ENCODE measurements at places on chromosomes 5 and 9.

GRCh38 chr5:98794414-98795080 lies 21.1 kb downstream of the RGMB start:
- no peak for DNase-seq

- no peak for DNase-seq
Observed at GRCh38 chr5:11700391-11700790, 203.9 kb downstream of the CTNND2 start.

DNA sequence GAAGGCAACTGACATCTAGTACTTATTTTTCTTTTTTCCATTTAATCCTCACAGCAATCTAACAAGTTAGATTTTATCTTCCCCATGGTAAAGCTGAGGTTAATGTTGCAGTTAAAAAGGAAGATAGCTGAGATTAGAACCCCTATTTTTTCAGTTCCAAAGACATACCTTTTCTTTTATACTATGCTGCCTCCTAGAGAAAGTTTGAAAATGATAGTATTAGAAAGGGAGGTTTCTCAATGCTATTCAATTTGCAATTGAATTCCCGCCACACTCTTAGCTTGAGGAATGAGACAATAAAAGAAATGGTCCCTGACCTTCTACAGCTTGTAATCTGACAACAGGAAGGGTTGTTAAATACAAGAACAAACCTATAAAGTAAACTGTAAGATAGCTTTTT lies 195.9 kb upstream of the TRIM32 start:
- DNase-seq: no peak

DNA sequence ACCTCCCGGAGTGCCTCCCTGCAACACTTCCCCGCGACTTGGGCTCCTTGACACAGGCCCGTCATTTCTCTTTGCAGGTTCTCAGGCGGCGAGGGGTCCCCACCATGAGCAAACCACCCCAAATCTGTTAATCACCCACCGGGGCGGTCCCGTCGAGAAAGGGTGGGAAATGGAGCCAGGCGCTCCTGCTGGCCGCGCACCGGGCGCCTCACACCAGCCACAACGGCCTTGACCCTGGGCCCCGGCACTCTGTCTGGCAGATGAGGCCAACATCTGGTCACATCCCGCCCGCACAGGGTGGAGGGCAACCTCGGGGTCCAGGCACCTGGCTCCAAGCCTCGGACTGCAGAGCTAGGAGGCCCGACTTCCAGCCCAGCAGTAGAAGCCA lies 776 bp upstream of the TERT start:
- no peak for DNase-seq

DNA sequence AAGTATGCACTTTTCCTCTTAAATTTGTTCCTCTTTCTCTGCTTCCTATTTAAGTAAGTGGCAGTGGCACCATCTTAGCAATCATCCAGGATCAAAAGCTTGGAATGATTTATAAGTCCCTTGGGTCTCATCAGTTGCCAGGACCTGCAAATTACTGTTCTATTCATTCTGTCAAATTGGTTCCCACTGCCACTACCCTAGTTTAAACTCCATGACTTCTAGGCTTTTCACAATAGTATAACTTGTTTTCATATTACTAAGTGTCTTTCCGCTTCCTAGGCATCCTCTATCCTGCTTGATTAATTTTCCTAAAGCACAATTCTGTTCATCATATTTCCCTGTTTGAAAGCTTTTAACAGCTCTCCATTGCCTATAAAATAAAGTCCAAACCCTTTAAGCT lies 363.9 kb upstream of the MEF2C start:
- DNase-seq: no peak

DNA sequence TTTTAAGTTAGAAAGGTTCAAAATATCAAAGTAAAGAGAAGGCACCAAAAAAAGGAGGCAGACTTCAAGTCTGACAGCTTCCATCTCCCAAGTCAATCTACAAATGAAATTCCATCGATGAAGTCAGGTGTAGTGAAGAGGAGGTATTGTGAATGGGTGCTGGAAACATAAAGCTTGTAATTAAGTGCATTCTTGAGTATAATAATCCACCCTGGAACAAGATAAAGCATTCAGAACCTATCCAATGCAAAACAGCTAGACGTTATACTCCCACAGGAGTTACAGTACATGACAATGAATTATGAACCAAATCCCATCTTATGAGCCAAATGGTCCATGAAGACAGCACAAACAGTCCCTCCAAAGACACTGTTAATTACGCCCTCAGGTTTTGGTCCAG lies 22.3 kb downstream of the BNC2 start:
- no peak for DNase-seq

- DNase-seq: no peak
Observed at GRCh38 chr9:112819635-112820496, 69.3 kb downstream of the SNX30 start.

DNA sequence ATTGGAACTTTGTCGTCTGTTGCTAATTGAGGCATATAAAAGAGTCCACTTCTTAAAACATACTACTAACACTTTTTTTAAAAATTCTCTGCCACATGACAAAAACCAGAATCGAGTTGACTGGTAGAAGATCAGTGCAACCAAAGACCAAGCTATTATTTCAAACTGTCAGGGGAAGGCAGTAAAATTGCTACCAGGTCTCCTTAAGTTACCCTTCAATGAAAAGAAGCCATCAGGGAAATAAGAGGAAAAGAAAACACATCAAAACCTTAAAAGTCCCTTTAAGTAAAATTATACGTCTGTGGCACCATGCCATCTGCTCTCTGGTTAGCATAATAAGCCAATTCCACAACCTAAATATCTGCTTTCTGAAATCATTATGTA lies 9.6 kb downstream of the ZNF608 start:
- no peak for DNase-seq

DNA sequence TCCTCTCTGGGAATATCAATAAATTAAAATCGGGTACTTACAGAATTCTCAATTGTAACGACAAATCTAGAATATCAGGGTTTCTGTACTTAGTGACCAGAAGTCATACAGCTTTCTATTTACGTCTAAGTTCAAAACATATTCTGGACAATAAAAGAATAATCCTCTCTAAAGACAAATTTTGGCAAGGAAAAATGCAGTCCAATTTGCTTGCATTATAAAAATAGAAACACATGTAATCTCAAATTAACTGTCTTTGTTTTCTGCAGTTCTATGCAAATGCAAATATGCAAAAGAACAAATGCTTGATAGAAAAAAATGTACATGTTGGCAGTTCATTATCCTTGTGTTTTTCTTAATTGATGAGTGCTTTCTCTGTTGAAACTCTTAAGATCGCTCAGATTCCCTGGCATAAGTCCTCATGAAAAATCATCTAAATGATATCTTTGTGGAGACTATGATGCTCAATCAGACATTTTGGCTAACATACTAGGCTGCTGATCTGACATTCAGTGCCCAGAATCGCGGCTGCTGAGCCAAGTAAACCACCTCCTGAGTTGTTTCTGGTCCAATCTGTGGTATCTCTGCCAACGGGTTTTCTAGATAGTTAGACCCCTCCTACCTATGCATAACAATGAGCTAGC lies 990.1 kb upstream of the C9orf72 start:
- no peak for DNase-seq

- DNase-seq: no peak
Observed at GRCh38 chr9:21777701-21778100, 24.7 kb upstream of the MTAP start.

- DNase-seq: no peak
Observed at GRCh38 chr5:178439493-178440180, 150.6 kb downstream of the COL23A1 start.

DNA sequence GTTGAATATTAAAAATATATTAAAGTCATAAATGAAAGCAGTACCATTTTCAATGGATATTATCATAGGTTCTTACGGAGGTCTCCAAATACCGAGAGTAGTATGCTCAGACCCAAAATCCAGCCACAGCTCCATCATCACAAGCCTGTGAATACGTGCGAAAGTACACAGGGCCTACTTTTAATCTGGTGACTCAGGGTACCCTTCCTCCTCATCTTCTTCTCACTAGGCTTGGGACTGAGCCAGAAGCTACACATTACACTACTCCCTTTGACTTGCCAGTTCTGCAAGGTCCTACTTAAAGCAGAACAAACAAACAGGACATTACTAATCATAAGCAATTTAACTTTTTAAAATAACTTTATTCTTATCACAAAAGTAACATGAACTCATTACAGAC lies 7.6 kb upstream of the RIC1 start:
- no peak for DNase-seq

- DNase-seq: no peak
Observed at GRCh38 chr9:15021146-15021545, 110.9 kb upstream of the FREM1 start.

DNA sequence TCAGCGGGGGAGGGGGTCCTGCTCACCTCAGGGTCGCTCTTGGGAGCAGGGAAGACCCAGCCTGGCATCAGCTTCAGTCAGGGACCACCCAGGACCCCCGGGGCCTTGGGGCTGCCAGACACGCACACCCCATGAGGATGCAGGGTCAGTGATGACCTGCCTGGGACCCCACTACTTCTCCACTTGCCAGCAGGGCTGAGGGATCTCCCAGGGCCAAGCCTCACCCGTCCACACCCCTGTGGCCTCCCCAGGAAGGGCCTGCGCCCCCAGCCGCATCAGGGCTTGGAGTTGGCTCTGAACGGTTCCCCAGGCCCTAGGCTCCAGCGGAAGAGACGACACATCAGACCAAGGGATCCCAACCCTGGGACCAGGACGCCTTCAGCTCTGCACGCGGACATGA lies 33.7 kb downstream of the SLC12A7 start:
- no peak for DNase-seq

DNA sequence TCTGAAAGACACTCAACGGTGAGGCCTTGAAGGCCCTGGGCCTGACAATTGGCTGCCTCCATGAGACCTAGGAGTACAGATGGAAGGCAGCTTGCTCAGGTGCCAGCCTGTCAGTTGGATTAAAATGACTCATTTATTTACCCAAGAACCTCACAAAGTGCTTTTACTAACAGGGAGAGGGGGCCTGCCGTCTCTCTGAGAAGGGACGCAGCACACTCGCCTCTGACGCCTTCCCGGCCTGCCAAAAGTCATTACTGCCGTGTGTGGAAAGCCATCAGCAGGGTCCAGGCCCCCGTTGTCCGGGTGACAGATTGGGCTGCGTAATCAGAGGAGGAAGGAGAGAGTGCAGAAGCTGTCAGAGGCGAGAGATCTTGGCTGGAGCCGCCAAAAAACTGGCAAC lies 32.4 kb downstream of the DDX31 start:
- DNase-seq: no peak

GRCh38 chr5:58902305-58902704 lies 319.4 kb downstream of the RAB3C start:
- no peak for DNase-seq

DNA sequence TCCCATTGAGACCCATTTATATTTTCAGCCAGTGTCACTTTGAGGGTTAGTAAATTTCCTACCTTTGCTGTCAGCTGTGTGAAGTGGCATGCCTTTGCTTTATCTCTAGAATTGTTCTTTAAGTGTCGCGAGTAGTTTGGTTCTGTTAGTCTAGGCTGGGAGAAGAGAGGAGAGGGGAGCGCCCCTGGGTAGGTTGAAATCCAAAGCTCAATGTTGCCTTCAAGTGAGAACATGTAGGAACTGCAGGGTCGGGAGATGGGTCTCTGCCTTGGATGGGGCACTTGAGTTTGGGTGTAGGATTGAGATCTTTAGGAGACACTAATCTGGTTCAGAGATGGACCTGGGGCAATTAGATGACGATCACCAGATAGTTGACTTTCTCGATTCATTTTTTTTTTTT lies 46.3 kb downstream of the STC2 start:
- no peak for DNase-seq

- DNase-seq: no peak
Observed at GRCh38 chr5:151214614-151215545, 9.0 kb downstream of the CCDC69 start.

GRCh38 chr5:143759396-143760130 lies 52.4 kb upstream of the HMHB1 start:
- DNase-seq: no peak

DNA sequence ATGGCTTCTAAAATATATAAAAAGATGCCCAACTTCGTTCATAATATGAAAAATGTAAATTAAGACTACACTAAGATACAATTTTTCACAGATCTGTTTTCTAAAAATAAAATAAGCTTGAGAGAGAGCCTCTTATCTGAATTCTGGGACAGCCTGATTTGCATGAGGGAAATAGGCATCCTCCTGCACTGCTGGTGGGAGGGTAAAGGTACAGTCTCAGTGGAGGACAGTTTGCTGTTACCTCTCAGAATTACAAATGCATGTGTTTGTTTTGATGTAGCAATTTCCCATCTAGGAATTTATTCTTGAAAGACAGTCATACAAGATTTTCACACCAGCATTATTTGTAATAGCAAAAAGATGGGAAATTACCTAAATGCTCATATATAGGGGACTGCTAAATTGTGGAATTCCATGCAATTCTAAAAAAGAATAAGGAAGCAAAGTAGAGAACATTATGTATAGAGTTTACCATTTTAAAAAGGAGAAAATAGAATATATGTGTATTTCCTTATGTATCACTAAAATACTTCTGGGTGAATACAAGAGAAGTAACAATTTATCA lies 75.7 kb downstream of the ZSWIM6 start:
- DNase-seq: no peak

GRCh38 chr9:19527663-19528062 lies 118.9 kb downstream of the ACER2 start:
- no peak for DNase-seq

DNA sequence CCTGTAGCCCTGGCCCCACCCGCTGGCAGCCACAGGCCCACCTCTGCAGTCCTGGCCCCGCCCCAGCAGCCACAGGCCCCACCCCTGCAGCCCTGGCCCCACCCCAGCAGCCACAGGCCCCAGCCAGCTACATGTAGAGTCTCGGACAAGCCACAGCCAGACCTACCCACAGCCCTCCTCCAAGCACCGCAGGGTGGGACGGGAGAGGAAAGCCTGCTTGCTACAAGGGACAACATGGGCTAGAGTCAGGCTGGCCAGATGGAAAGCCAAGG lies 49.5 kb upstream of the SARDH start:
- no peak for DNase-seq

GRCh38 chr9:89525446-89526374 lies 27.8 kb upstream of the SEMA4D start:
- DNase-seq: no peak

DNA sequence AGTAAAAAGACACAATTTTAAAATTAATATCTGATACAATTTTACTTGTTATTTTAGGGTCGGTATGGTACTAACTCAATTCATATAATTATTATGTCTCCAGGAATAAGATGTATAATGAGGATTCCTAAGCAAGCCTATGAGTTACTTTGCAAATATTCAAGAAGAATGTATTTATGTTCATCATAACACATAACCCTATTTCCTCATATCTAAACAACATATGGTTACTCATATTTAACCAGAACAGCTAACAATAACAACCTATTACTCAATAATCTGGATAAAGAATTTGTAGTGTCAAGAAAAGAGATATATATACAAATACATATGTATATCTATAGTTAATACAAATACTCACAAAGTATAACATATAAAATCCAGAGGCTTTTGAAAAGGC lies 285.9 kb downstream of the ARL15 start:
- DNase-seq: no peak

- no peak for DNase-seq
Observed at GRCh38 chr5:100792781-100793180, 110.3 kb downstream of the ST8SIA4 start.

- no peak for DNase-seq
Observed at GRCh38 chr5:181008136-181008535, 19.5 kb downstream of the BTNL3 start.
